ENCODE measurements at places on chromosomes 6 and 20. TPM values are rescaled to one million over a fixed set of nuclear protein-coding genes. Genes with fewer than 3 reads are reported as not detected.

SNAI1 gene
- not detected for polyA plus RNA-seq

ZNF311 gene
- polyA plus RNA-seq = 4.7 TPM

DYNLT1 gene
- 280 TPM for polyA plus RNA-seq

RNF39 gene
- polyA plus RNA-seq = not detected

EFCAB8 gene
- not detected for polyA plus RNA-seq

BPHL gene
- 74.9 TPM for polyA plus RNA-seq

EYS gene
- polyA plus RNA-seq = 0.38 TPM

HLA-DRA gene
- not detected for polyA plus RNA-seq

CRISP3 gene
- not detected for polyA plus RNA-seq

NT5E gene
- polyA plus RNA-seq = 0.08 TPM

PTGIS gene
- 3.2 TPM for polyA plus RNA-seq

WFDC10A gene
- polyA plus RNA-seq = not detected

BMP7 gene
- 3.6 TPM for polyA plus RNA-seq

TLDC2 gene
- polyA plus RNA-seq = not detected

LMBRD1 gene
- polyA plus RNA-seq = 84.2 TPM

PI16 gene
- 0.56 TPM for polyA plus RNA-seq

SIGLEC1 gene
- polyA plus RNA-seq = not detected

SNRPB gene
- polyA plus RNA-seq = 289 TPM

C6orf118 gene
- 5.2 TPM for polyA plus RNA-seq

PRL gene
- polyA plus RNA-seq = not detected

TM9SF4 gene
- polyA plus RNA-seq = 17.8 TPM

ZSCAN23 gene
- polyA plus RNA-seq = 14.7 TPM

NRSN1 gene
- 24.5 TPM for polyA plus RNA-seq

HACE1 gene
- 71.1 TPM for polyA plus RNA-seq

GID8 gene
- 56.4 TPM for polyA plus RNA-seq

FAM83D gene
- 2.4 TPM for polyA plus RNA-seq

PARD6B gene
- polyA plus RNA-seq = 5.9 TPM

TNNC2 gene
- polyA plus RNA-seq = 3.8 TPM

SMIM28 gene
- not detected for polyA plus RNA-seq

CST5 gene
- polyA plus RNA-seq = not detected

COL21A1 gene
- not detected for polyA plus RNA-seq

ZNF831 gene
- 0.14 TPM for polyA plus RNA-seq

ANKRD66 gene
- not detected for polyA plus RNA-seq

FHL5 gene
- not detected for polyA plus RNA-seq

KIF25 gene
- not detected for polyA plus RNA-seq

NKX2-2 gene
- polyA plus RNA-seq = not detected

LGSN gene
- not detected for polyA plus RNA-seq

NQO2 gene
- polyA plus RNA-seq = 33.2 TPM

WFDC10B gene
- polyA plus RNA-seq = not detected

PERP gene
- polyA plus RNA-seq = 0.79 TPM

BIRC7 gene
- polyA plus RNA-seq = not detected

ZC2HC1B gene
- polyA plus RNA-seq = 0.34 TPM

EYA2 gene
- polyA plus RNA-seq = not detected

All from neural cell (in vitro differentiated cells).